Coronary artery (tissue), 2 donors: ENCODE measurements at places on chromosomes 4 and X.

DNA sequence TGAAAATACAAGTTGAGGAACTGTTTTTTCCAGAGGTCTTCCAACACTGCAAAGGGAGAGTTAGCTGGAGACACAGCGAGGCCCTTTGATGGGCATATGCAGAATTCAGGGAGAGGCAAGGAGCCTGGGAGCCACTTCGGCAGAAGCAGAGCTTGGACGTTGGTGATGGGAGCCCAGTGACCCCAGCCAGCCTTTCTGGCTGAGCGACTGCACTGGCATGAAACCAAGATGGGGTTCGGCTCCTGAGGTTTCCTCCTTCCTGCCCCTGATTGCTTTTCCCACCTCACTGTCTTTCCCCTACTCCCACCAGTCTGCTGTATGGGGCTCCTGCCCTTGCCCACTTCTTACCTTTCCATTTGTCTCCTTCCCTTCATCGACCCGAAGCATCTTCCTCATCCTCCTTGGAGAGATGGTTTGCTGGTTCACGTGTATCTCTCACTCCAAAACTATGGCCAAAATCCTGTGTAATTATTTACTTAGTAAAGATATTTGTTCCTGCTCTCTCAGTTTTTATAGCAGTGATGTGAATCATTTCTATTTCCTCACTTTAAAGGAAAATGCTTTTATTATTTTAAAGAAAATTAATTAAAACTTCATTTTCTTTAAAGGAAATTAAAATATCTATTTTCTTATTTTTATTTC lies 100.5 kb downstream of the NFKB1 start:
- no peak for DNase-seq

GRCh38 chr4:80407246-80407645 lies 71.7 kb downstream of the CFAP299 start:
- no peak for DNase-seq

DNA sequence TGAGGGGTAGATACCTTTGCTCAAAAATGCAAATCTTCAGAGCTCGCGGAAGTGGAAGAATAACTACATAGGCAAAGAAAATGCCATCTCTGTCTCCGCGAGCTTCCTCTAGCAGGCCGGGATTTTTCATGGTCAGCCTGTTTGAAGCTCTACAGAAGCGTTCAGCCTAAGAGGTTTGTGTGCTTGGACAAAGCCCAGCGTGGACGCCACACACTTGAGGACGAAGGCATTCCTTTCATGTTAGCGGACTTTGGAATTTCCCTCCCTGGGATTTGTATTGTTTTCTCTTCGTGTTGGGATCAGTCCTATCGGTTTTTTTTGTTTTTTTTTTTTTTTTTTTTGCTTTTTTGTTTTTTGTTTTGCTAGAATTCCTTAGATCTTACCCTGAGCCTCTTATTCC lies 53.7 kb downstream of the SMIM31 start:
- no peak for DNase-seq

DNA sequence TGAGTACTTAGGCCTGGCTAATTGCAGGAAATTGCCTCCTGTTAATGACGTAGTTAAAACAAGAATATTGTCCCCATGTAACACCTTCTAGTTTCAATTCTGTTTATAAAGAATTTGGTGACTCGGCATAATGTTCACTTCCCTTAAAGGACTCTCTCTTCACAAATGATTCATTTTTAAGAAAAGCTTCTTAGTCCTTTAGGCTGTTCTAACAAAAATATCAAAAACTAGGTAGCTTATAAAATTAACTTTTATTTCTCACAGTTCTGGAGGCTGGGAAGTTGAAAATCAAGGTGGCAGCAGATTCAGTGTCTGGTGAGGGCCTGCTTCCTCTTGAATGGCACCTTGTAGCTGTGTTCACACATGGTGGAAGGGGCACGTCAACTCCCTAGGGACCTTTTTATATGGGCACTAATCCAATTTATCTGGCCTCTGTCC lies 23.8 kb downstream of the COL25A1 start:
- no peak for DNase-seq

GRCh38 chr4:8730159-8730558 lies 137.6 kb downstream of the CPZ start:
- DNase-seq = no peak

- DNase-seq = no peak
Observed at GRCh38 chr4:155878611-155879010, 12.5 kb upstream of the ASIC5 start.

DNA sequence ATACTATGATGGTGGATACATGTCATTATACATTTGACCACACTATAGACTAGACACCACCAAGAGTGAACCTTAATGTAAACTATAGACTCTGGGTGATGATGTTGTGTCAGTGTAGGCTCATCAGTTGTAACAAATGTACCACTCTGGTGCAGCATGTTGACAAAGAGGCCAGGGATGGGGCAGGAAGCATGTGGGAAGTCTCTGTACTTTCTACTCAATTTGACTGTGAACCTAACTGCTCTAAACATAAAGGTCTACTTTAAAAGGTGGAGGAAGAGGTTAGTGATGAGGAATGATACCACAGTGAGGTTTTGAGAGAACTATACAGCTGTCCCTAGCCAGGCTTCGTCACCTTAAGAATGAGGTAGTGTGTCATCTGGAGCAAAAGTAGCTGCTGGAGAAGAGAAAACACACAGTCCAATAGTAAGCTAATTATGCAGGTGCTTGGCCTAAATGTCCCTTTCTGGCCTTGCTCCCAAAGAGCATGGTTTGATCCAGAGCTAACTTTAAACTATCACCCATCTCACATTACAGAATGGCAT lies 38.4 kb downstream of the GRSF1 start:
- DNase-seq = no peak

- DNase-seq = no peak
Observed at GRCh38 chrX:23235051-23235450, 99.6 kb upstream of the PTCHD1 start.

DNA sequence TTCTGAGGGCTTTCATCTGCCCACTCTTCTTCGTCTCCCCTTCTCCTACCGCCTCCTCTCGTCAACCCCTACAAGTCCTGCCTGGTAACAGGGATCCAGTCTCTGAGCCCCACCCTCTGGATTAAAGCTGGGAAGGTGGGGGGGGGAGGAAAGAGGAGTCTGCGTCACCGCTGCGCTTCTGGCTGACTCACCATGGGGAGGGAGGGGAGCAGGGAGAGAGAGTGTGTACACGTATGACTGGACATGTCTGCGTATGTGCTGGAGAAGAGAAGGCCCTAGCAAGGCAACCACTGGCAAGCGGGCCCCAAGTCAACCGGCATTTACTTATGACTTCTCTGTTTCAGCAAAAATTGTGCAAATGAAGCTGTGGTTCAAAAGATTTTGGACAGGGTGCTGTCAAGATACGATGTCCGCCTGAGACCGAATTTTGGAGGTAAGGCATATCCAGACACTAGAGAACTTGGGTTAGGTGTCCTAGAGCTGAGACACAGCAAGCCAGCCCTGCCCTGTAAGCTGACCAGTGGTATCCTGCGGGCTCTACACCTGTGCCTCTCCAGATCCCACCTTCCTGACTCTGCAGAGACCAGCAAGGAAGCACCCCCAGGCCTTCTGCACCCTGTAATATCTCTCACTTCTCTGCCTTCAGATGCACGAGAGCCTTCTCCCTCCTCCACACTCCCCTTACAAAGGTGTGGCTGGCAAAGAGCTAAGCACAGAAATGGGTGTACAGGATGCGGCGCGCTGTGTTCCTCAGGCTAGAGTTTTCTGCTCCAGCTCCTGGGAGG lies 2.5 kb downstream of the GABRQ start:
- DNase-seq = no peak

GRCh38 chr4:186161138-186161537 lies 30.2 kb upstream of the CYP4V2 start:
- DNase-seq = no peak

- no peak for DNase-seq
Observed at GRCh38 chrX:68644861-68645260, 2.6 kb upstream of the STARD8 start.

DNA sequence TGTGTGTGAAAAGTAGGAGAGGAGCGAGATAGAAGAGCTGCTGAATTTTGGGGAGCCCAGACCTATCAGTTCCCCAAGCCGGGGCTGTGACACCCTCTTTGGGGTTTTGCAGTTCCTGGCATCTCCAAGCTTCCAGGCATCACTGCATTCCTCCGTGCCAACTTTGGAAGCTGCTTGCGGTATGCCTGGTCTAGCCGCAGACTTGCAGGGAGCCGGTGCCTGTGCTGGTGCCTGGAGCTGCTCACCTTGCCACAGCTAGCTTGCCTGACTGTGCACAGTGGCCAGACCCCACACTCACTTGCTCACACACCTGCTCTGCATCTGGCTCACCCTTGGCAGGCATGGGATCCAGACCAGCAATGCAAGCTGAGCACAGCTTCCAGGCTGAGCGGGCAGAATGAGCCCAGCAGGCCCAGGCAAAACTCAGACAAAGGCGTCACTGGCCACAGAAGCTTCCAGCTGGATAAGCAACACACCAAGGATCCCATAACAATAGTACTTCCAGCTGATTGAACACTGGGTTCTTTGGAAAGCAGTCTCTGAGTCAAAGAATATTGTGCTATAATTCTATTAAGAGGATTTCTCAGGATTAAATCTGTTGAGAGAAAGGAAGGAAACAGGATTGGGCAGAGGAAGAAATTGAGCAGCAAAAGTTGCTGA lies 390.9 kb downstream of the TEX13C start:
- no peak for DNase-seq

DNA sequence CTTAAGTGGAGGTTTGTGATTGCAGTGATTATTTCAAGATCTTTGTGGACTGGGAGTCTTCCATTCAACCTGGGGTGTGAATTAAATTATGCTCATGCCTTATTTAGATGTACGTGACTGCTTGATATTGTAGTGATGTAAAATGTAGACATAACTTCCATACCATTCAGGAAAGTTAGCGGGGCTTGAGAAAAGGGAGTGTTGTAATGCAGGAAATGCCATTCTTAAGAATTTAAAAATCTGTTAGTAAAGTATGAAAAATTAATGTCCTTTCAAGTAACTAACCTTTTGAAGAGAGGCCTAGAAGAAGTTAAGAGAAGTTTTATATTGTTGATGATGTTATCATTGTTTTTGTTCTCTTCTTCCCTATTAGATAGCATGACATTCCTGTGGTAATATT lies 318.2 kb downstream of the CCSER1 start:
- no peak for DNase-seq
